Activated CD4-positive, alpha-beta T cell treated with anti-CD3 and anti-CD28 coated beads, Interleukin-2, Interleukin-4, amounts not matched to agents 100 ng/mL and 50 ng/mL, durations not matched to agents 16 hours and 8 hours (primary cell): ENCODE measurements at places on chromosomes 11 and 22.

- DNase-seq = no peak
Measured at GRCh38 chr22:43167001-43167589, 15.7 kb downstream of the TSPO start.

DNA sequence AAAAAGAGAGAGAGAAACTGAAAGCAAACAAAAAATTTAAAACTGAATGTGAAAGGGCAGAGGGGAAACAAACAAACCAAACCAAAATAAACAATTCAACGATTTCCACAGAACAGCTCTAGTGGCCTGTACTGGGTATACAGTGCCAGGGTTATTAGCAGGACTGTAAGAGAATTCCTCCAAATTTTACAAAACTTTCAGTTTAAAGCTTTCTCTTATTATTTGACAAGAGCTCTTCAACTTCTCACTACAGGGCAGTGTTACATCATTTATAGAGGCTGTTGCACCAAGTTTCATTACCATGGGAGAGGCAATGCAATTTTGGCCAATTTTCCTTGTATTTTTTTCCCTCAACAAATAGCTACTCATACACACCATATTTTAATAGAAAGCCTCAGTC, 44.3 kb upstream of the CLPB start:
- no peak for DNase-seq

DNA sequence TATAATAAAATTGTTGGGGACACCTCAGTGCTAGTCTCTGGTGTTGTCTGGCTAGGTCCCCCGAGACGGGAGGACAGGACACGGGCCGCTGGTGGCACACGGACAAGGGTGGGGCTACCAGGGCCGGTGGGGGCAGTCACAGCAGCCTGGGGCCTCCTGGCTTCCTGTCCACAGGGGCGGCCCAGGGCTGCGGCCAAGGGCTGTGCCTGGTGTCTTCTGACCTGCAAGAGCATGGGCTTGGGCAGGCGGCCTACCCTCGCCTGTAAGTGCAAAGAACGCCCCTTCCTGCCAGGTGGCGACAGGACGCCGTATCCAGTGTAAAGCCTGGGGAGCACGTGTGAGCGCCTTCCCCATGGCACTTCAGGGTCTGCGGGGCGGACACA, 3.6 kb downstream of the LRFN4 start:
- no peak for DNase-seq

GRCh38 chr22:36465232-36466021, 16.0 kb downstream of the TXN2 start:
- DNase-seq = no peak

DNA sequence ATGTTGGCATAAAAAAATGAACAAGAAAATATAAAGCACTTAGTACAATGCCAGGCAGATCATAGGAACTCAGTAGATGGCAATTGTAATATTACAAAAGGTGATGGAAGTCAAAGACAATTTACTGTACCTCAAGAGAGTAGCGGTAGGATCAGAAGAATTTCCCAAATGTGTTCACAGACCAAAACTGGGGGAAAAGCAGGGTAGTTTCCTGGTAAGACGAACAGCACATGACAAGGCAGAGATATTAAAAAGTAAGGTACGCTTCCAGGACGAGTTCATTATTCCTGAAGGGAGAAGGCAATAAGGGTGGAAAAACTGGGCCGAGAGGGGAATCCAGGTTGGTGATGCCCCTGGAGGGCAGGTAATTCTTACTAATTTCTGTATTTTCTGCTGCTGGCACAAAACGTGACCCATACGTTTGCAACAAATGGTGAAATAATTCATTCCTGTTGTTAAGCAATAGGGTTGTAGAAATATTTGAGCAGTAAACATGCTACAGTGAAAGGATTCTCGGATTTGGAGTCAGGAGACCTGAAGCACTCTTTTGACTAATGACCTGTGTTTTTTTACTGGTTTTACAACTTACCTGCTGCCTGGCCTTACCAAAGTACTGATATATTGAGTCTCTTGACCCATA, 786 bp upstream of the ANKRD42 start:
- DNase-seq = no peak

- DNase-seq = no peak
Measured at GRCh38 chr11:109864151-109864661, 229.0 kb upstream of the ZC3H12C start.

GRCh38 chr11:42890773-42891172, 421.0 kb upstream of the API5 start:
- DNase-seq = no peak

GRCh38 chr11:67029146-67029545, 6.2 kb downstream of the SYT12 start:
- DNase-seq = no peak

DNA sequence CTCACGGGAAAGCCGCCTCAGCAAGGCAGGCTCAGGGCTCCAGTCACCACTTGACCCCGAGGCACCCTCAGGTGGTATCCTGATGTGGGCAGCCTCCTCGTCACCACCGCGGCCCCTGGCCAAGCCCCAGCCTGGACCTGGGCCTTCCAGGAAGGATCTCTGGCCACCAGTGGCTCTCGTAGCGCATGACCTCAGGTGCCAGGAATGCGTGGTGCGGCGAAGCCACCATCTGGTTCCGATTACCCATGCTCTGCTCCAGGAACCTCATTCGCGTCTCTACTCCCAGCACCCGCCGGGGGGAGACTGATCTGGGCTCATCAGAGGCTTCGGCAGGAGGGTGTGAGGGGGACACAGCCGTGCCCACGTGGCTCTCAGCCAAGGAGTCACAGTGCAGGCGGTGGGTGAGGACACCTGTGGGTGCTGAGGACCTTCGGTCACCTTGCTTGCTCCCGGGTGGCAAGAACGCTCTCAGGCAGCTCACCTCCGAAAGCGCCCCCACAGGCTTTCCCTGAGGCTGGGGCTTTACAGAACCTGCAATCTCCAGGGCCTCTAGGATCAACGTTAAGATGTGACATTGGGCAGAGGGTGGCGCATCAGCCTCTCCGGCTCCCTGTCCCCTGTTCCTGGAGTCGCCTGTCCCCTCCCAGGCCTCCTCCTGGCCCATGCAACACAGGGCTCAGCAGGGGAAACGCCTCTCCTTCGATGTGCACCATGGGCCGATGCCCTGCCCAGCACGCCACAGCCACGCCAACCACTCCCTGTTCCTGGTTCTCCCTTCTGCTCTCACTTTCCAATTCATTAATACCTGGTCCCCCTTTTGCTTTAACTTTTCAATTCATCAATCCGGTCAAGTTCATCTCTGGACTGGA, 39.0 kb downstream of the TBX1 start:
- DNase-seq = no peak

GRCh38 chr22:31272522-31273446, 19.5 kb downstream of the PIK3IP1 start:
- DNase-seq = peak; percentile 47

DNA sequence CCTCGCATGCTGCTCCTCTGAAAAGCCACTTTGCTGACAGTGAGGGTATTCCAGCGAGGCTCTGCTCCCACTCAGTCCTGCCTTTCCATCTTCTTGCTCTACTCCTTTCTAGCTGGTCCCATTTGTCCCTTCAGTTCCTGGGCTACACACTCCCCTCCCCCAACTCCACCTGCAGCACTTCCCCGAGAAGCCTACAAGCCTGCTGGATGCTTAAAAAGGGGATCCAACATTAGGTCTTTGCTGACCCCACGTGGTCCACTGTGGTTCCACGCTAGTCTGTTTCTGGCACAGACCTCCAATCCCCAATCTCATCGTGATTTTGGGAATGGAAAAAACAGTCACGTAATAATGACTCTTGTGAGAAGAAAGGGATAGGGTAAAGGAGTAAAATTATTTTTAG, 121.6 kb upstream of the SNX19 start:
- no peak for DNase-seq

DNA sequence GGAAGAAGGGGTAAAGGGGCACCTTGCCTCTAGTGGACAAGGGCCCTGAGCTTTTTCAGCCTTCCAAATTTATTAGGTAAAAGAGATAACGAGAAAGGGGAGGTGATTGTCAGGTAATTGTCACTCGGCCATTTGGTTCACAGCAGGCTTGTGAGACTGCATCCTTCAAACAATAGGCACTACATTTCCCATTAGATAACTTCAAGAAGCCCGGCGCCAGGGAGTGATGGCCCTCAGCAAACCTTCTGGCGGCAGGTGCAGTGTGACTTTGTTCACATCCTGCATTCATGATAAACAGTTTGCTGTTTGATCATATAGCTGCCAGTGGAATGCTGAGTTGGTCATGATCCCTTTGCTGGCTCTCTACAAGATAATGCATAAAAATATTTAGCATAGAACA, 185.1 kb downstream of the CWF19L2 start:
- DNase-seq = no peak

DNA sequence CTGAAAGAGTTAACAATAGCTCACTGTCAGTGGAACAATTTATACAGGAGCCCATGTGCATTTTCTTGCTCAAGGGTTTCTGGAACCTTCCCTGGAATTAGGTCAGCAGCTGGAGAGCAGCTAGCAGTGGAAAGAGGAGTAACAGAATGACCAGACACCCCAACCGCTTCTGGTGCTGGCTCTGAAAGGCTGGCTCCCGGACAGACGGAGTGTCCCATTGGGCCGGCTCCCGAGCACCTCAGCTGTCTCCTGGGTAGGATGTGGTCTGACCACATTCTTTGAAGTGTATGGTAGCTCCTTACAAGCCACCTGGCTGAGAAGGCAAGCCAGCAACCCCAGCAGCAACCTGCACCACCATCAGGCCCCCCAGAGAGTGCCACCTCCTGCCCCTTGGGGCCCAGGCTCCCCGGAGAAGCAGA, 44.7 kb downstream of the ABTB2 start:
- DNase-seq = no peak

GRCh38 chr11:111737444-111738210, 28.6 kb downstream of the PPP2R1B start:
- no peak for DNase-seq

DNA sequence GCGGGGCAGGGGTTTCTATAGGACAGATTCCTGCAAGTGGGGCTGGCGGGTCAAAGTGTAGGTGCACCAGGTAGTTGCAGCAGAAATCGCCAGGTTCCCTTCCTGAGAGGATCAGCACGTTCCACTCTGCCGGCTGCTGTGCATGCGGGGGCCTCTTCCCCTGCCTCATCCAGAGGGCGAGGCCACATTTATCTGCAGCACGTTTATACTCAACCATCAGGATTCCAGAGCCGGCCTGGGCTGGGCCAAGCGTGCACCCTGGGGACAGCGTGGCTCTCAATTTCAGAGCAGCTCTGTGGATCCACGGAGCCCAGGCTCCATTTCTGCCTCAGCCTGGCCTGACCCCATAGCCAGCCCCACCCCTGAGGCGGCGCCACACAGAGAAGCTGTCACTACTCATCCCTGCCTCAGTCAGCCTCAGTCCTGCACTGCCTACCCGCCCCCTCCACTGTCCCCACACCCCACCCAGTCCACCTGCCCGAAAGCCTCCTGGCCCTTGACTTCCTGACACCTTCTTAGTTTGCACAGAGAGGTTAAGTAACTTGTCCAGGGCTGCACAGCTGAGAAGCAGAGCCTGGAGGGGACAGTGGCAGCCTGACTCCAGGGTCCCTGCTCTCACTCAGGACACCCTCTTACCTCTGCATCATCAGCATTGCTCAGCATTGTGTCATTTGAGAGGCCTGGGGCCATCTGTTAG, 45.9 kb upstream of the RTL6 start:
- no peak for DNase-seq

DNA sequence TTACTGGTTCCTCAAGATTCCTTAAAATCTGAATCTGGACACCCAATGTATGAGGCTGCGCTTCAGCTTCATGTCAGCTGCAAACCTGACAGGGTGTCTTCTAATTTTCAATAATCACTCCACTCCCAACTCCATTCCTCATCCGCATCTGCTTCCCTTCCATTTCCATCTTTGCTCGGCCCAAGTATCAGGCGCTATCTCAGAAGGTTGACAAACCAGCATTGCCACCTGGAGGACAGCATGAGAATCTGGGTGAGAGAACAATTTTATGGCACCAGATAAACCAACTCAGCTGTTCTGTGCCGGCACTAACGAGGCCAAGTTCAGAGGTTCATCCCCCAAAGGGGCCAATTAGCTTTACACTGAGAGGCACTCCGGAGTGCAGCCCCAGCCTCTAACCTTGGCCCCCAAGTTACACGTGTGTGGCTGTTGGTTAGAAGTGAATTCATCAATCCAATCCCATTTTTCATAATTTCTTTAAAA, 79.1 kb upstream of the LMO2 start:
- peak; percentile 18 for DNase-seq

GRCh38 chr22:36902143-36902926, 11.1 kb upstream of the CSF2RB start:
- DNase-seq = no peak

- no peak for DNase-seq
Measured at GRCh38 chr22:19478045-19478900, 720 bp downstream of the UFD1 start.

DNA sequence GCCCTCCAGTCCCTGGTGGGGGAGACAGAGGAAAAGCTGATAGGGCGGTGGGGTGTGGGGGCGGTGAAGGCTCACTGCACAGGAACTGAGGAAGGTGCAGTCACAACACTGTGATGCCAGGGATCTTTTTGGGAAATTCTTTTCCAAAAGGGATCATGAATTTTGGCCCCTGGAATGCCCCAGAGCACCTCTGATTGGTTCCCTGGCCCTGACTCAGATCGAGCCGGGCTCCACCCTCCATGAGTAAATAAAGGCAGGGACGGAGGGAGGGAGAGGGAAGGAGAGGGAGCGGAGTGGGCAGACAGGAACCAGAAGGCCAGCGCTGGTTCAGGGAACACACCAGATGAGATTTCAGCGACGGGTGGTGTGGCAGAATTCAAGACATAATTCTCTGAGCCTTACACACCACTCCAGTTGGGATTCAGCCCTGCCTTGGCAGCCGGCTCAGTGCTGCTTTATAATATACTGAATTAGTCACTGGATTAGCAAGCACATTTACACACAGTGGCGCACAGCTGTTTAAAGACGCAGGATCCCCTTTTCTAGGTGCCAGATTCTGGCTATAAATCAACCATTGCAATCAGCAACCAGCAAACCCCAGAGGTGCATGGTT, 80.3 kb downstream of the ETS1 start:
- DNase-seq = peak; percentile 53

DNA sequence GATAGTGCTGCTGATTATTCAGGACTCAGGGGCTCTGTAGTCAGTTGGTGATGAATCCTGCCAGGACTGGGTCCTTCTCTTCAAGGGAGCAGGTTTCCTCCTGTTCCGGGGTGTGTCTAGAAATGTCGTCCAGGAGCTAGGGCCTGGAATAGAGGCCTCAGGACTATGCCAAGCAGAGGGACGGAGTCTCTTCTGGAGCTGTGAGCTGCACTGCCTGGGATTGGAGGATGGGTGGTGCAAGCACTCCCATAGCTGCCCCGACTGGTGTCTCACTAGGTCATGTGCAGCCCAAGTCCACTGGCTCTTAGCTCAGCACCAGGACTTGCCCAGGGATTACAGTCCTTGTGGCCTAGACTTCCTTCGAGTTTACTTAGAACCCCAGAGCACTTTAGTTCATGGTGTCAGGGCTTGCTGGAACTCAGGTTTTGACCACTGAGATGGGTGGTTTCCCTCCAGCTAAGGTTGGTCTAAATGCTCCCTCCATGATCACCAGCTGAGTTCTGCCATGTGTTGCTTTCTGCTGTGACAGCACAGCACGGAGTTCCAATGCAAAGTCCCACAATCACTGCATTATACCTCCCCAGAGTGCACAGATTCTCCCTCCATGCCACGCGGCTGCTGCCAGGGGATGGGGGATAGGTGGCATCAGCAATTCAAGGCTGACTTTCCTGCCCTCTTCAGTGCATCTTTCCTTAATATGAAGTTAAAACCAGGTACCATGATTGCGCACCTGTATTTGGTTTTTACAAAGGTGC, 42.6 kb upstream of the SHANK2 start:
- no peak for DNase-seq
